CD4-positive, alpha-beta T cell treated with Interferon gamma for 1 hour (primary cell): ENCODE measurements at places on chromosomes 2 and 18.

GRCh38 chr2:202679980-202680379 is 45.2 kb downstream of the FAM117B start:
- DNase-seq: no peak

DNA sequence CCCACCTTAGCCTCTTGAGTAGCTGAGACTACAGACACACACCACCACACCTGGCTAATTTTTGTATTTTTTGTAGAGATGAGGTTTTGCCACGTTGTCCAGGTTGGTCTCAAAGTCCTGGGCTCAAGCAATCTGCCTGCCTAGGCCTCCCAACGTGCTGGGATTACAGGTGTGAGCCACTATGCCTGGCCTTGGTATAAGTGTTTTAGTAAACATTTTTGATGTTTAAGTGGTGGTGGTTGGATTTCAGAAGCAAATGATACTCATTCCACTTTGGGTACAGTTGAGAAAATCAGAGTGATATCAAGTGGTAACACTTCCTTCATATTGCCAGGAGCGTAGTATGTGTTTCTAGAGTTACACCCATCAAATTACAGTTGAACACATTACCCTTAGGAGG is 25.4 kb downstream of the ACADL start:
- no peak for DNase-seq

- no peak for DNase-seq
Observed at GRCh38 chr2:67825476-67825875, 237.3 kb downstream of the C1D start.

DNA sequence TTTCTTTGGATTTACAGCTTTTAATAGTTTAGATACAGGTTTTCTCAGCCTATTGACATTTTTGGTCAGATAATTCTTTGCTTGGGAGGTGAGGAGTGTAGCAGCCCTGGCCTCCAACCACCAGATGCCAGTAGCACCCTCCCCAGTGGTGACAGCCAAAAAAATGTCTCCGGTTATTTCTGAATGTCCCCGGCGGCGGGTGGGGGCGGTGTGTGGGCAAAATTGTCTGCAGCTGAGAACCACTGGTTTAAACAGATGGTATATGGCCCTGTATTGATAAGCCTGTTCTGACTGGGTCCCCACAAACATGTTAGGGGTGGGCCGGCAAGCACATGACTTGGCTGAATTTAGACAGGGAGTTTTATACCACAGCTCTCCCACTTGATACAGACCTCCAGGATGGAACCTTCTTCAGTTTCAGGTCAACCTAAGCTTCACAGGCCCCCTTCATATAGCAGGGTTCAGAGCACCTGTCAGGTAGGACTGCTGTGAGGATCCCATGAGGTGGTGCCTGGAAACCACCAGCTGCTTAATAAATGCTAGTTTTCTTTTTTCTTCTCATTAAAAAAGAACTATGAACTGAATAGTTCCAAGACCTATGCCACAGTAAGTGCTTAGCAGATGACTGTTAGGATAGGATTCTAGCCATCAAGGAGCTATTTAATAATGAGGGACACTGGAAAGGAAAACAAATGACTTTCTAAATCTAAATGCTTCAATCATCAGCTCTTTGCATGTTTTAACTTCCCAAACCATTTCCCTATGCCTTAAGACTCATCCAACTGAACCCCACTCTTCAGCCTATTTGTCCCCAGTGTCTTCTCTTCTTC is 18.1 kb downstream of the LPIN2 start:
- DNase-seq: peak; percentile 80

DNA sequence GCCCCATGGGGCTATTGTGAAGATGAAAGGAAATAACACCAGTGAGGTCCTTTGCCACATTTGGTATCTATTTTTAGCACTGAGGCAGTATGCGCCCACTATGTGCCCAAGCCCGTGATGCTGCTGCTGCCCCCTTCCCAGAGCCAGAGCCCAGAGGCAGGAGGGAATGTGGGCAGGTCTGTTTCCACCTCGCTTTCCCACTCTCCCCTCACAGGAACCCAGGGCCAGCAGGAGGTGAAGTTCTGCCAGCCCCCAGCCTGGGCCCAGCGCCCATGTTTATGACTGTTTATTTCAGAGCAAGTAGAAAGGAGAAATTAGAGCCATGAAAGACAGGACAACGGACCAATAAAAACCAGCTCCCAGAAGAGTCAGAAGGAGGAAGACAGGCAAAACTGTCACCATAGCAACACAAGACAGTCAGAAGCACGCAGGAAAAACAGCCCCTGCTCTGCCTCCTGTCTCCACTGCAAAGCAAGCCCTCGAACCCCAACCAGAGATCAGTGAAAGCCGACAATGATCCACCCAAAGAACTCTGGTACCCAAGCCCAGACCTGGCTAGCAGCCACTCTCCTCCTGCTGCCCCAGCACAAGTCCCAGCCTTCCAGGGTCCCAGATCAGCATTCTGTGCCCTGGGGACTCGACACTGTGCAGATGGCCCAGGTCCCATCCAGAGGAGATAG is 1.4 kb downstream of the CYRIA start:
- DNase-seq: peak; percentile 67

GRCh38 chr2:31112544-31112943 is 25.7 kb downstream of the GALNT14 start:
- no peak for DNase-seq

DNA sequence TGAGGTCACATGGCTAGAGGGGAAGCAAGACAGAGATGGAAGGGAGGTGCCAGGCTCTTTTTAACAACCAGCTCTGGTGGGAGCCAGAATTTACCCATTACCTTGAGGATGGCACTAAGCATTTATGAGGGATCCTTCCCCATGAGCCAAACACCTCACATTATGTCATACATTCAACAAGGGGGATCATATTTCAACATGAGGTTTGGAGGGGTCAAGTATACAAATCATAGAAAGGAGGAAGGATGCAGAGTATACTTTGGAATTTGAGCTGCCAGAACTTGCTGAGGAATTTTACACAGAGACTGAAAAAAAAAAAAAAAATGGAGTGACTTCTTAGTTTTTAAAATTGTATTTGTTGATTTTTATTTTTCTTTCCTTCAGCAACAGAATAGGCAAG is 891.4 kb downstream of the CCDC85A start:
- no peak for DNase-seq

GRCh38 chr2:41446266-41446665 is 601.6 kb upstream of the PKDCC start:
- DNase-seq: no peak

DNA sequence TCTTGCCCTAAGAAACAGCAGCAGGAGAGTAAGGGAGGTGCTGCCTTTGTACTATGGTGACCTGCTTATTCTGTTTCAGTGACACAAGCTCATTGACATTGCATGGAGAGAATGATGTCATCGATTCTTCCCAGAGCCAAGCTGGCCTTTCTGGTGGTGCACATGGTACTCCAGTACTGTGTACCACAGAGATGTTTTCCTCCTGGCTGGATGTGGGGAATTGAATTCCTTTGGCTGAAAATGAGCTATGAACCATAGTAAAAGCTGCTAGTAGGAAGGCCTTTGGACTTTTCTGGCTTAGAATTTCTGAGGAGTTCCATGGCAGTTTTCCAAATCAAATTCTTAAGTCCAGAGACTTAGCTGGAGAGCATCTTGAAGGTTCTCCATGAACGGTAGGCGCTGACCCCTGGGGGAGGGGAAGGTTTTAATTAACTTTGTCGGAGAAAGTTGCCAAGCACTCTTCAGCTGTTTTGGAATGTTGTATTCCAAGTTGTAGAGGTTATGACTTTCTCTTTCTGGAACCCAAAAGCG is 17.1 kb upstream of the B3GNT2 start:
- DNase-seq: no peak

DNA sequence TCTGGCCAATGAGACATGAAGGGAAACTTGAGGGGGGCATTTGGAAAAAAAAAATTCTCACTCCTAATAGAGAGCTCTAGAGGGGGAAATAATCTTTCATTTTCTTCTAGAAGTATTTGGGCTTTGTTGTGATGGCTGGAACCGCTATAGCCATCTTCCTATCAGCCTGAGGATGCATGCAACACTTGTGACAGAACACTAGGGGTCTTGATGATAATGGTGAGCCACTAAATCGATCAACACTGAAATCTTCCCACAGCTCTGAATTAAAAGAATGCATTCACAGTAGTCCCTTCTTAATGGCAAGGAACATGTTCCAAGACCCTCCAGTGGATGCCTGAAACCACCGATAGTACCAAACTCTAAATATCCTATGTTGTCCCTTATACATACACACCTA is 325.3 kb downstream of the LNPK start:
- no peak for DNase-seq

GRCh38 chr18:49061991-49062831 is 111.4 kb upstream of the SMAD7 start:
- no peak for DNase-seq

DNA sequence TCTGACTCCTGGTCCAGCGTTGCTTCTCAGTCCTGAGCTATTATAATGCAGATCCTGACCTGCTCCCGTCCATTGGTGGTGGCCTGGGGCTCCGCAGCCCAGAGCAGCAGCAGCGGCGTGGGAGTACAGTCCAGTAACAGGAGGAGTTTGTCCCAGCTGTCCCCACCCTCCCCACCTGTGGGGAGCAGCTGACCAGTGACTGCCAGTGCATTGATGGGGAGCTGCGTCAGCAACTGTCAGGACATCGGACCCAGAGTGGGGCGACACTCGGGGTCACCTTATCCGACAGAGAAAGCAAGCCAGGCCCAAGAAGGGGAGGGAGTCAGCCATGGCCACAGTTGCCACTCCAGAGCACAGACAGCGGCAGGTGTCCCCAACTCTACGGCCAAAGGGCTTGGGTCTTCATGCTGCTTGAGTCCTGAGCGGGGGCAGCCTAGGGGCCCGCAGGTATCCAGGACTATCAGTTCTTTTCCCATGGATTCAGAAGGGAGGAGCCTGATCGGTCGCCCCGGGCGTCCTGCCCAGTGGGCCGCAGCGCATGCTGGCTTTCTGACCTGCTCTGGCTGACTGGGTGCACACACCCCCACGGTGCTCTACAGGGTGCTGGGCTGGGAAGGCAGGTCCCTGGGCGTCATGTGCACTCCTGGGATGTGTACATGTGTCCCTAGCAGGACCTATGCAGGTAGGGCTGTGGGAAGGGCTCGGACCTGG is 29.7 kb downstream of the DNMT3A start:
- DNase-seq: no peak

- DNase-seq: no peak
Observed at GRCh38 chr2:96404446-96405373, 69.1 kb downstream of the NCAPH start.

DNA sequence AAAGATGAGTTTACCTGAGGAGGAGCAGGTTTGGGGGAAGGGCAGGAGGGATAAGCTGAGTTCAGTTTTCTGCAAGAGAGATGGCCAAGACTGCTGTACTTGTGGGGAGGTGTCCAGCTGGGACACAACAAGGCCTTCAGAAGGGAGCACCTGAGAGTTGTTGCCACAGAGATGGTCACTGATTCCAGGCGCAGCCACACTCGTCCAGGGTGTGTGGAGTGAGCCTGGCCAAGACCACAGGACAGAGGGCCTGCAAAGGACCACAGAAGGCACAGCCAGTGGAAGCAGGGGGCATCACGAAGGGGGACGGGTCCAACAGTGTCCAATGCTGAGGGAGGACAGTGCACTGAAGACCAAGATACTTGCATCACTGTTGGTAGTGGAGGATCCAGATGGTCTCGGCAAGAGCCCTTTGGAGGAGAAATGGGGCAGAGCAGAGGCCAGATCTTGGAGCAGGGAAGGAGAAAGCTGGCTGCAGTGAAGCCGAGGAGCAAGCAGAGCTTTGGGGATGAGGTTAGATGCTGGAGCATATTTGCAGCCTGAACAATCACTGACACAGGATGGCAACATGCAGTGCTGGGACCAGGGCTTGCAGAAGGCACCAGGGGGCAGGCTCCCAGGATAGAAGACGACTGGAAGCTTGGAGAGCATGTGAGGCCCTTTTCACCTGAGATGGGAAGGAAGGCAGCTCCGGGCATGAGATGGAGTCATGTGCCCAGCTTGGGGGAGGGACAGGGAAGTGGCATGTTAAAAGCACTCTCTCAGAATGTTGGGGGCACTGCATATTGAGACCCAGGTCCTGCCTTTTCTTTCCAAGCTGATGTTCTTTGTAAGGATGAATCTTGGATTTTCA is 214.0 kb downstream of the CYP26B1 start:
- no peak for DNase-seq

DNA sequence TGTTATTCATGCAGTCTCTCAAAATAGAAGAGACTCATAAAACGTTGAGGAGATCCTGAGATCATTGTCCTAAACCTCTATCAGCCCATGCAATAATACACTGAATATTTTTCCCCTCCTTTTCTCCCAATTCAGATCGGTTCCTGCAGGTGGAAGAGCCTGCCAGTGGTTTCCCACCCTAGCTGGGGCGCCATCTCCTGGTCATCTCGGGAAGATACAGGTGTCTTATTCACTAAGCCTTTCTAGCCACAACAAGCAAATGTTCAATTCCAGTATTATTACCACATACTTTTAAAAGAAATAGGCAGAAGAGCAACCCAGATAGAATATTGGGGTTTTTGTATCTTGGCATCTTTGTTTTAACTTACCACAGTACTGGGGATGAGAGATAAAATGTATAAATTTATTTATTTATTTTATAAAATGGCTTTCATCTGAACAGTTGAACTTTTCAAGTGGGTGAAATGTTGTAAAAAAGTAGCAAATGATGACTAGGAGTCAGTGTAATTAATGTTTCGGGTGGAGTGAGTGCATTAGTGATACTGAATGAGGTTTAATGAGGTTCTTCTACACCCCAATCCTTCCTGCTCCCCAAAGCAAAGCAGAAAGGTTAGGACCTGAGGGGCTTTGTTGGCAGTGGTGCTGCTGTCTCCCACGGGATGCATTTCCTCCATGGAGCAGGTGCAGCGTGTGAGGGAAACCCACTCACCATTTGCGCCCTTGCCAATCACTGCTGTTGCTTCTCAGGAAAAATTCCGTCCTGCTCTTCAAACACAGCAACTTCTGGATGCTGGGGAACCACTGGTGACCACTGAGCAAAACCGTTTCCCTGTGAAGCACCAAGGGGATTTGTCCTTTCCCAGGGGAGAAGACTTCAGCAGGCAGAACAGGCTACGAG is 147.1 kb upstream of the FHL2 start:
- peak; percentile 39 for DNase-seq

GRCh38 chr2:197149546-197149945 is 161.0 kb downstream of the ANKRD44 start:
- DNase-seq: no peak

DNA sequence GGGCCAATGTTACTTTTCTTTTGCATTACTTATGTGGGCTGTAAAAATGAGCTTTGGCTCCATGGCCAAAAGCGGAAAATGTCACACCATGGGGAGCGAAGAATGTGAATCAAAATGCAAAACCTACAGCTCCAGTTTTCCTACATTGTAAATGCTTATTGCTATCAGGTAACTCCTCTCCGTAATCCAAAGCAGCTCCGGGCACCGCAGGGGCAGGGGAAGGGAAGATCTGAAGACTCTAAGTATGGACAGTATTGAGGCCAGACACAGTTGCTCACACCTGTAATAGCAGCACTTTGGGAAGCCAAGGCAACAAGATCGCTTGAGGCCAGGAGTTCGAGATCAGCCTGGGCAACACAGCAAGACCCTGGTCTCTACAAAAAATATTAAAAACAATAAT is 7.1 kb upstream of the AGFG1 start:
- no peak for DNase-seq

- no peak for DNase-seq
Observed at GRCh38 chr18:2914185-2914880, 67.5 kb downstream of the EMILIN2 start.

- DNase-seq: no peak
Observed at GRCh38 chr2:55045780-55046179, 4.5 kb downstream of the RTN4 start.
